A549 treated with ZK216348 at 1 μM for 4 hours (cell line): ENCODE measurements at places on chromosomes 13 and 19. TPM values are rescaled to one million over a fixed set of nuclear protein-coding genes. Genes with fewer than 3 reads are reported as not detected.

Gene LILRA2
- total RNA-seq, result 0.09 TPM in 1 of 5 replicates, not detected in the others

Gene C19orf33
- total RNA-seq, result 493 to 766 TPM (median 736 TPM) in 5 replicates

Gene FGF21
- not detected in 5 replicates for total RNA-seq

Gene DACT3
- total RNA-seq, result 0.14 to 0.74 TPM (median 0.38 TPM) in 5 replicates

Gene FSD1
- total RNA-seq, result 6.0 to 10.8 TPM (median 8.6 TPM) in 5 replicates
